Activated CD8-positive, alpha-beta memory T cell treated with anti-CD3 and anti-CD28 coated beads, Interleukin-2, amount 10 ng/mL, durations not matched to agents 7 days and 5 days (primary cell): ENCODE measurements at places on chromosomes 1 and 21. TPM values are rescaled to one million over a fixed set of nuclear protein-coding genes. Genes with fewer than 3 reads are reported as not detected.

FAM72D gene
- 20.0 TPM for total RNA-seq

DNA sequence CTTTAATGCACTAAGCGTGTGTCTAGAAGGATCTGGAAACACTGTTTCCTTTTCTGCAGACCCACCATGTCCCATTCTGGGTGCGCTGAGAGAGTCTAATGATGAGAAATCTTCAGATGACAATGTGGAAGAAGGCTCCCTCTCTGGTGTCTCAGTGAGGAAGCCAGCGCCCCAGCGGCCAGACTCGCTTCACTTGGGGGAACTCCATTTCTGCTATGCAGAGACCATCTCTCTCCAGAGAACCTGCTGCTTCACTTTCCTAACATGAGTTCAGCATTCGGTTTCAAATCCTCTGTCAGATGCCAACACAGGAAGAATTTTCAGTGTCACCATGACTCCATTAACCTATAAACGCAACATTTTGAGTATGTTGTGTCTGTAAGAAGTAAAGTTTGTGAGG, 121.8 kb downstream of the SYF2 start:
- DNase-seq, result no peak

DNA sequence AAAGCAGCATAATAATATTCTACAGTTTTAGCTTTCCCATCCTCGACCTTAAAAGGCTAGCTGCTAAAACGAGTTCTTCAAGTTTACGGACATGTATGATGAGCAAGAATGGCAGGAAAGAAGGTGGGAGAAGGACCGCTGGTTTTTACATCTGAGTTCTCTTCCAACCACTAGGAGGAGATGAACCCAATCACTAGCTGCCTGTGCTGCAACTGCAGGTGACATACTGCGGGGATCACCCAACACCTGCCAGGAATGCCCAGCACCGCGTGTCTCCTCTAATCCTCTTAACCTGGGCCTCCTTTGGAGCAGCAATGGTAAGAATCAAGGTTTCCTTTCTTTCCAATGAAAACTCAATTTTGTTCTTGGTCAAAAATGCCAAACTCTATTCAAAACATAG, 23.5 kb downstream of the TOR3A start:
- no peak for DNase-seq

DNA sequence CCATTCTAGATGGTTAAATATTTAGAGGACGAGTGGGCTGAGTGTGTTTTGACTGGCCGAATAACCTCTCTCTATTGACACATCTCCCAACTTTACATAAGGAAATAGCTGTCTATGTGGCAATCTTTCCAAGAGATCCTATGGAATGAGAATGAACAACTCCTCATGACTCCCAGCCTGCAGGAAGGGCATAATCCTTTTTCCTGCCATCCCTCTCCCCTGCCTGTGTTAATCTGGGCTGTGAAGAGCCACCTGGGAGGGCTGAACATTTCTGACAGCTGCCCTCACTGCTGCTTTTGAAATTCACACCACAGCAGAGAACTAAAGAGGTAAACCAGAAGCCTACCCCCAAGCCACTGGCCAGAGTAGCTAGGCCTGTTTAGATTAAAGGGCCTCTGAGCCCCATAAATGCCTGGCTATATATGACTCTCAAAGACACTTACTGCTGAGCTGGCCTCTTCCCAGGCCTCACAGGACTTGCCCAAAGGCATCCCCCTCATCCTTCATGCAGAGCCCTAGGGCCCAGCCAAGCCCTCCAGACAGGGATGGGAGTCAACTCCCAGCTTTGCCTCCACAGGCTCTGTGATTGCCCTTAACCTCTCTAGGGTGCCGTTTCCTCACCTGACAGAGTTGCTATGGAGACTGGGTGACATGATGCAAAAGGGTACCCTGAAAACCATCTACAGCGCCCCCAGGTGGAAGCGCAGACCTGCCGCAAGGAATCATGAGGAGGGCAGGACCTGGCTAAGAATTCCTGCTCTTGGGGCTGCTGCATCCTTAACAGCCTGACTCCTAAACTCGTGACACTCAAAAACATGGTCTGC, 42.0 kb upstream of the LDLRAP1 start:
- DNase-seq, result no peak
